ENCODE measurements at places on chromosomes 2 and 18.
A peak's percentile ranks its signal among the peaks of the same experiment; 100 is the strongest.

GRCh38 chr18:61957801-61958516 lies 65.2 kb upstream of the RNF152 start:
- no peak for DNase-seq

DNA sequence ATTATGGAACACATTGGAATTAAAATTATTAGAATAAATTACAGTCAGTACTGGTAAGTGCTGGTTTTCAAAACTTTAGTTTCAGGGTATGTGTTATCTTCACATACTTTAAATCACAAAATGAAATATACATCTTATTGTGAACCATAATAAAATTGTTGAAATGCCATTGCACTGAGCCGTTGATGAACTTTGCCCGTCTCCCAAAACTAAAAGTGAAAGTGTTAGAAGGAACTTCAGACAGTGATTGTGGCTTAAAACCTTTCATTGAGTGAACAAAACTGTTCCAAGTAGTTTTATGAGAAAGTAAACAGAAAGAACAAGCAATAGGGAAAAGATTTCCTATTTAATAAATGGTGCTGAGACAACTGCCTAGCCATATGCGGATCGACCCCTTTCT lies 811.6 kb downstream of the PLCL1 start:
- DNase-seq: no peak

- peak; percentile 35 for DNase-seq
Observed at GRCh38 chr2:222922019-222922800, 61.4 kb downstream of the ACSL3 start.

DNA sequence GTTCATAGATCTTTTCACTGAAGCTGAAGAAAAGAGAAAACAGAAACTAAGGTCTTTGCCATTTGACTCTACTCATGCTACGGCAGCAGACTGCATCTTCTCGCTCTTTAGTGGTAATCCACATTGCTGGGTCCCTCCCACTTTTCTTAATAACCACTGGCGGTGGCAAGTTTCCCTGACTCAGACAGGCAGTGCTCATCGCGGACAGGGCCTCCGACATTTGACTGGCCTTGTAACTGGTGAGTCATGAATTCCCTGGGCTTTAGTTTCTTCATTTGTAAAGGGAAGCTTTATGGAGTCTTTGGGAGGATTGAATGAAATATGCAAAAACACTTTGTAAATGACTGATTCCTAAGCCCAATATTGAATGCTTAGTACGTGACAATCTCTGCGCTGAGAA lies 238.2 kb upstream of the RBBP8 start:
- no peak for DNase-seq

GRCh38 chr18:8980918-8981317 lies 121.6 kb upstream of the NDUFV2 start:
- DNase-seq: no peak

DNA sequence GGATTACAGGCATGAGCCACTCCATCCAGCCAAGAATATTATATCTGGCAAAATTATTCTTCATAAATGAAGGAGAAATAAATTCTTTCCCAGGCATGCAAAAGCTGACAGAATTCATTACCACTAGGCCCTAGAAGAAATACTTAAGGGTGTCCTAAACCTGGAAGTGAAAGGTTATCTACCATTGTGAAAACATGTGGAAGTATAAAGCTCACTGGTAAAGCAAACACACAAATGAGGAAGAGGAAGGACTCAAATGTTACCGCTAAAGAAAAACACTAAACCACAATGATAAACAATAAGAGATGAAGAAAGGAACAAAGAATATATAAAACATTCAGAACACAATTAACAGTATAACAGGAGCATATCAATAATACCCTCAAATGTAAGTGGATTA lies 171.8 kb downstream of the CAMKMT start:
- DNase-seq: no peak

Data from NCI-H345 (cell line).